Left renal cortex interstitium (tissue), 4 donors: ENCODE measurements at places on chromosomes 6 and 20. TPM values are rescaled to one million over a fixed set of nuclear protein-coding genes. Genes with fewer than 3 reads are reported as not detected.

GRCh38 chr6:149154261-149154821 lies 163.2 kb upstream of the TAB2 start:
- DNase-seq = no peak

The MUCL3 gene
- 0.13 TPM for polyA plus RNA-seq

DNA sequence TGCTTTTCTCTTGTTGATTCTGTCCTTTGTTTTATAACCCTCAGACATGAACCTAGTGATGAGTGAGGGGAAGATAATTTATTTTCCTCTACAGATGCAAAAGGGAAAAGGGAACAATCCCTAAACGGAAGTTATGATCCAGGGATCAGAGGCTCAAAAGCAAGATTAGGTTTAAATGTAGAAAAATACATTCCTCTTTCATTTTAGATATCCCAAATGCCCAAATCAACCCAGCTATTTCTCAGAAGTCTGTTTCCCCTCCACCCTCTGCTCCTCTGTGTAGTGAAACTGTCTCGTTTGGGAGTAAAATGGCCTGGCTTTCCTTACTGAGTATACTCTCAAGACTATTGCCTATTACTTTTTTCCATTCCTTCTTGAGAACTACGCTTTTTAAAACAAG lies 97.1 kb downstream of the PRL start:
- no peak for DNase-seq

GRCh38 chr20:8133310-8133768 lies 1.3 kb downstream of the PLCB1 start:
- no peak for DNase-seq

DNA sequence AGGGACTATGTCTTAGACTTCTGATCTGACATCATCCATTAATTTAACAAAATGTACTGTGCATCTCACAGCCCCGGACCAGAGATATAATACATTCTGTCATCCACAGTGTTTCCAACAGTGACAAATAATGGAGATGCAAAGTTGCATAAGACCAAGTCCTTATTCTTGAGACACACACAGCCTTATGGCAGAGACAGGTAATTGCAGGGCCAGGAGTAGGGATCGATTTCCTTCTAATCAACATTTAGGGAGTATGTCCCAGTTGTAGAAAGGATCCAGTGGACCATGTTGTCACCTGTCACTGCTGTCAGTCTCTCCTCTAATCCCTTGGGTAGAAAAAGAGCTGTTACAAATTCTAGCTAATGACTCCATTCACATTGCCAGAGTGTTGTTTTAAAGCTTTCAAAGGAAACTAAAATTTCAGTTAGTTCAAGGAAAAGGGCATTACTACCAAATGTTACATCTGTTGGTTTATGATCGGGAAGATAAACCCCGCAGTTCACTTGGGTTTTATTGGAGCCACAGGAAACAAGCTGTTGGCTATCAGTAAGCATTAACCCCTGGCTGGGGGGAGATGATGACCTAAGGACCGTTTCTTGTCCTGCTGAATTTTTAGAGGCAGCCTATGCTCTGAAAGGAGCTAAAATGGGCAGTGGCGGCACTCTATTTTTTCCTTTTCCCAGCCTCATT lies 111.4 kb upstream of the ATXN1 start:
- DNase-seq = no peak

GRCh38 chr20:1783245-1783644 lies 112.0 kb upstream of the SIRPA start:
- DNase-seq = no peak

- DNase-seq = no peak
These were observed 22.9 kb downstream of the CNBD2 start for GRCh38 chr20:35991142-35991771.

The SYTL3 gene
- polyA plus RNA-seq = 3.5 TPM

DNA sequence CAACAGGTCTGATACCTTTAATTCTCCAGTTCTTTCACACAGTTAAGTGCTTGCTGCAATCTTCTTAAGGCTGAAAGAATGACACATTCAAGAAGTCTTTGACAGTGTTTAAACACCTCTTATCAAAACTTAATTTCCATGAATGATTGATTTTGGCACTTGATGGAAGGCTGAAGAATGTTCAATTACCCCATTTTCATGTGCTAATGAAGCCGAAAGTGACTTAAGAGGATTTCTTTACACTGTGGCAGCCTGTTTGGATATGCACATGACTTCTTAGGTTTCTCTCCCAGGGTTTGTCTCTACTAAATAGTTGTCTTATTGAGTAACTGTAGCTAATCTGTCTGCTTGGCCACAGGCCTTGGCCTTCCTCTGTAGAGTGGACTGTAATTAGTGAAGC lies 81.1 kb upstream of the PRDM1 start:
- no peak for DNase-seq

GRCh38 chr20:51797357-51798025 lies 4.8 kb downstream of the SALL4 start:
- DNase-seq = no peak

The KIF25 gene
- polyA plus RNA-seq = 0.41 TPM

DNA sequence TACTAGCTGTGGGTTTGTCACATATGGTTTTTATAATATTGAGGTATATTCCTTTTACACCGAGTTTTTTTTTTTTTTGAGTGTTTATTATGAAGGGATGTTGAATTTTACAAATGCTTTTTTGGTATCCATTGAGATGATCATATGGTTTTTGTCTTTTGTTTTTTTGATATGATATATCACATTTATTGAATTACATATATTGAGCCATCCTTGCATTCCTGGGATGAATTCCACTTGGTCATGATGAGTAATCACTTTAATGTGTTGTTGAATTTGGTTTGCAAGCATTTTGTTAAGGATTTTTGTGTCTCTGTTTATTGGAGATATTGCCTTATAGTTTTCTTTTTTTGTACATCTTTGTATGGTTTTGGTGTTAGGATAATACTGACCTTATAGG lies 3.3 kb upstream of the ZNF337 start:
- no peak for DNase-seq

- DNase-seq = no peak
These were observed 30.4 kb downstream of the NTSR1 start for GRCh38 chr20:62739067-62739466.

The MUC21 gene
- polyA plus RNA-seq = not detected

- DNase-seq = no peak
These were observed 15.7 kb upstream of the HLA-DQB2 start for GRCh38 chr6:32779036-32779435.

DNA sequence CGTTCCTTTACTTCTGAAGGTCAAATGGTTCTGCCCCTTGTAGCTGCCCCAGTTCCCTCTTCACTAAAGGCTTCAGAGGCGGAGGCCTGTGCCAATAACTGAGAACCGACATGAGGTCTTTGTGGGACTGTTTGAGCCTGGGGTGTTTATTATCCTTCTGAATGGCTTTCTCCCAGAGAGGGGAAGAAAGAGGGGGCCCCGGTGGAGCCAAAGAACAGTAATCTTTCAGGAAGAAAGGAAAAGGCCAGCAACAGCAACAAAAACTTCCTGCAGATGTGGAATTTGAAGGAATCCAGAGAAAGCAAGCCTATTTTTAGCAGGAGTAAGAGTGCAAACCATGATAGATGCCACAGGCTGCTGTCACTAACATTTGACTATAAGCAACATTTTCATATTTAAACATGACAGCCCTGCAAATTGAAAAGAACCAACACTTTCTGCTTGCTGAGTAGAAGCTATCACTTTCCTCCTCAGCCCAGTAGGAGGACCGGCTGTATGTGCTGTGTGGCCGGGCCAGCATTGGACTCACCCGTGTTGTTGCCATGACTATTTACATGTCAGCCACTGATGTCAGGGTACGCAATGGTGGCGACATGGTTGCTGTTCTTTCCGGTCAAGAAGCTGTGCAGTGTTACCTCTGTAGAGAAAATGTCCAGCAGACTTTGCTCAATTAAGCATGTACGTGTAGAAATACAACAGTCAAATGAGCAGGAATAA lies 121.3 kb downstream of the SOBP start:
- DNase-seq = no peak

GRCh38 chr20:24676353-24676977 lies 207.0 kb downstream of the SYNDIG1 start:
- DNase-seq = no peak

- no peak for DNase-seq
These were observed 254.6 kb downstream of the EPHA7 start for GRCh38 chr6:93164781-93165180.

DNA sequence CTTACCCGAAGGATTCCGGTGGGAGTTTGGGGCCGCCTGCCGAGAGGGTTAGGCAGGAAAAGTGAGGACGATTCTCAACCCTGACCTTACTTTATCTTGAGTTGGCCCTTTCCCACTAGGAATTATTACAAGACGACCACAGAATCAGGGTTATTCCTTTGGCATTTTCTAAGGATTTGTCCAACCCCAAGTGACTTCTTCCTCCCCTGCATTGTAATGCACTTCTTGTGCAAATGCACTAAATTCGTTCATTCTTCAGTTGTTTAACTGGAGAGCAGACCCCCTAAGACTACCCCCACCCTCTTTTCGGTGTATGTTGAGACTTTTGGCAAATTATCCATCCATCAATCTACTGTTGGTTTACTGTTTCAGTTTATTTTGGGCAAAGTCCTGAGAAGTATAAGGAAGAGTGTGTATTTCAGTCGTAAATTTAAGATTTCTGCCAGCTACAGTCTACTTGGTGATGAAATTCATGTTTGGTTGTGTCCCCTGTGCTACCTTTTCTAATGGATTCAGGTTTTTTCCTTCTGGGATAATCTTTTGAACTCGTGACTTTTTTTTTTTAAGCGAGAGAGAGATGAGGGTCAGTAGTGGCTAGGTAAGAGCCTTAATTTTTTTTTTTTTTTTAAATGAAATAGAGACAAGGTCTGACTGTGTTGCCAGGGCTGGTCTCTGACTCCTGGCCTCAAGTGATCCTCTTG lies 611 bp upstream of the TMEM217 start:
- no peak for DNase-seq

DNA sequence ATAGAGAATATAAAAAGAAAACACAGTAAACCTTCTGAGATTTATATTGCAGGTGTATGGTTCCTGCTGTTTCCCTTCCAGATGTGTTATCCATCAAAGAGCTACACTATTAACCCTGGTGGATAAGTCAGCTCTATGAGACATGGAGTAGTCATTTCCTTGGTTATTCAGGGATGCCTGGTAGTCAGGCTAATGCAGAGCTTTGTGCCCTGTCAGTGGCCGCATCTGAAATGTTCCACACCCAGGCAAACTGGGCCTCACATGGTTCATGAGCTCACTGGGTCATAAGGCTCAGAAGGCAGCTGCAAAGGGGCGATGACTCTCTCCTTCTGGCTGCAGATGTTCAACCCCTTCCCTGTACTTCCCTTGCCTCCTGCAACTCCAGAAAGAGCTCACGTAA lies 473.6 kb downstream of the EPHA7 start:
- no peak for DNase-seq

DNA sequence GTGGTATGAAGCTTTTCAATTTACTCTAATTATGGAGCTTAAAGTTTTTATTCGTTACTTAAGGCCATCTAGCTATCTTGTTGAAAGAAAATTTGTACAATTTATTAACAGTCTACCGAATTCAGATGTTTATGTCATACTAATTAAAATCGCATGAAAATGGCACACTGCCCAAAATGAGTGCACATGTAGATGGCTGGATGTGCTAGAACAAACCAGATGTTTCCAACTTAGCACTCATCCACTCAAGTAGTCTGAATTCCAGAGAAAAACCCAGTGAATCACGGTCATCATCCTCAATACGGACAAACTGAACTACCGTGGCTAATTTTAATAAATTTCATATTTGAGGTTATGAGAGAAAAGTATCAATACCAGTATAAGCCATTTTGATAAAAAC lies 70.4 kb downstream of the COL12A1 start:
- no peak for DNase-seq

GRCh38 chr6:2508071-2508470 lies 242.7 kb downstream of the MYLK4 start:
- no peak for DNase-seq

DNA sequence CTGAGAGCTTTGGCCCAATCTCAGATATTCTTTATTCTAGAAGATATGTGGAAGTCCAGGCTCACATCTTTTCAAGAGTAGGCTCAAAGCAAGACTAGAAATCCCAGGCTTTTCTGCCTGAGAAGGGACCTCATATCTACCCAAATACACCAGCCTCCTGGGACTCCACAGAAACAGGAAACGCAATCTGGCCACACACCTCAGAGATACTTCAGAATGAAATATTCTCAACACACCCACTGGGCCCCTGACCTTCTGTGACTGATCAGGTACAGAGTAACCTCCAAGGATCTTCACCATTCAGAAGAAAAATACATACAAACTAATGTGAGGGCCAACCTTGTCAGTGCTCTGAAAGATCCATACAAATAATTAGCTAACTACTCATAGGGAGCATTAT lies 183.2 kb downstream of the HIVEP2 start:
- DNase-seq = no peak

- no peak for DNase-seq
These were observed 58.9 kb upstream of the TRAF3IP2 start for GRCh38 chr6:111664565-111665030.

DNA sequence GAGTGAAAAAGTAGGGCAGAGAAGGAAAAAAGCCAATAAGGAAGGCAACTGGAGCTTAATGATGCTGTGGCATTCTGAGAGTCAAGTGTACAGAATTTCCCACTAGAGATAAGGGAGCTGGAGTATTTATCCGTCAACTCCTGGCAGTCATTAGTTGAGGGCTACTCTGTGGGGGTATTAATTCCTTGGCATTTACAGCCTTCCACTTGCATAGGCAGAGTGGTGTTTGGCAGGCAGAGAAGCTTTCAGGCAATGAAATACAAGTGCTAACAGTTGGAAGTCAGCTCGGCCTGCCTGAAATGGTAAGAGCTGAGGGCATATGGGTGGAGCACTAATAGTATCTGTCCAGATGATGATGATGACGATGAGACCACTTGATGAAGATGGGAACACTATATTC lies 207.3 kb upstream of the FLRT3 start:
- DNase-seq = no peak
